H1 (cell line): ENCODE measurements at places on chromosomes 6 and 20.

GRCh38 chr20:330233-331149 is 5.1 kb downstream of the SOX12 start:
- DNase-seq, result peak; percentile 66

GRCh38 chr6:48490658-48491057 is 379.7 kb upstream of the PTCHD4 start:
- no peak for DNase-seq

GRCh38 chr6:132287101-132287500 is 114.2 kb downstream of the MOXD1 start:
- DNase-seq, result no peak

DNA sequence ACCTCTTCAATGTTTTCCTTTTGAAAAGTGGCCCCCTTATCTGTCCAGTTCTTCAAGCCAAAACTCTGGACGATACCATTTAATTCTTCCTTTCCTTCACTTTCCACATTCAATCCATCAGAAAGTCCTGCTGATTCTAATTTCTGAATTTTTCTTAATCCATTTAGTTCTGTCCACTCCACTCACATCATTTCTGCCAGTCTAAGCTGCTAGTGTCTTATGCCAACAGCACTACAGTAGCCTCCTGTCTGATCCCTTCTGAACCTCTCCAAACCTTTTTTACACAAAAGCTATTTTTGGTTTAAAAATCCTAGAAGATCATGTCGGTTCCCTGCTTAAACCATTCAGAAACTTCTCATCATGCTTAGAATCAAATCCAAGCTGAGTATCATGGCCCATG is 24.5 kb upstream of the SNAP25 start:
- no peak for DNase-seq

- no peak for DNase-seq
Measured at GRCh38 chr20:13800728-13801134, 15.9 kb downstream of the NDUFAF5 start.

DNA sequence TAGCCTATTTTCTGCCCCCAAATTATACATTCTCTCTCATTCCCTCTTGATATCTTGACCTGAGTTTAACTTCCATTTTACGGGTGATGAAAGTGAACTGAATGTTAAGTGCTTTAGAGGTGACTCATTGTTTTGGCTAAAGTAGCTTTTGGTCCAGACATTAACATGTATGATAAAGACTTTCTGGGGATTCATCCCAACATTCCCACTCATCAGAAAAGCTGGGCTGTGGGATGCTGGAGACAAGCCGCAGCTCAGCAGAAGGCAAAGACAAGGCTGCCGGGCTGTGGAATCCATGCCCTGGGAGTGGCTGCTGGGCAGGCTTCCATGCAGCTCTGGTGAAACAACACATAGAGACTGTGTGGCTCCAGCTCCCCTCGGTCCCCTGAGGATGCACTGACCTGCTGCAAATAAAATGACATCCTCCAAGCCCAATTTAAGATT is 89.9 kb upstream of the SYNDIG1 start:
- DNase-seq, result no peak

DNA sequence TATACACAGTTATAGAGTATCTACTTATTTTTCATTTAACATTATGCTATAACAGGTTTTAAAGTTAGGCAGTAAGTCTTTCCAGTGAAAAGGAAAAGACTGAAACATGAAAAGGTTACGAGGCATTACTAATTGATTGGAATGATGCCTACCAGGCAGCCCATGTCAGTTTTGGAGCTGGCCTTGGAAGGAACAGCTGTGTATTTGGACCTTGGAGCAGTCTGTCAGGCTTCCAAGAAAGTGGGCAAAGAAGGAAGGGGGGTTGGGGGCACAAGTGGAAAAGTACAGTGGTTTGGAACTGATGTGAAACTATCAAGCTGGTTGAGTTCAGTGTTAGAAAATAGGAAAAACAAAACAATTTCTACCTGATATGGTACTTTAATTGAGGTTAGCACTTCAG is 41.7 kb downstream of the SLC16A10 start:
- no peak for DNase-seq

- no peak for DNase-seq
Measured at GRCh38 chr6:143570147-143570853, 58.8 kb upstream of the FUCA2 start.

DNA sequence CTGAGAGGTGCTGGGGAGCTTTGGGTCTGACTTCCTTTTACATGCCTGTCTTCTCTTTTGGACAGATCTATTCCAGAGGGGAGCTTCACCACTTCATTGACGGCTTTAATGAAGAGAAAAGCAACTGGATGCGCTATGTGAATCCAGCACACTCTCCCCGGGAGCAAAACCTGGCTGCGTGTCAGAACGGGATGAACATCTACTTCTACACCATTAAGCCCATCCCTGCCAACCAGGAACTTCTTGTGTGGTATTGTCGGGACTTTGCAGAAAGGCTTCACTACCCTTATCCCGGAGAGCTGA is 13.1 kb downstream of the PRDM1 start:
- no peak for DNase-seq

- no peak for DNase-seq
Measured at GRCh38 chr6:158040804-158041347, 59.2 kb downstream of the SYNJ2 start.

DNA sequence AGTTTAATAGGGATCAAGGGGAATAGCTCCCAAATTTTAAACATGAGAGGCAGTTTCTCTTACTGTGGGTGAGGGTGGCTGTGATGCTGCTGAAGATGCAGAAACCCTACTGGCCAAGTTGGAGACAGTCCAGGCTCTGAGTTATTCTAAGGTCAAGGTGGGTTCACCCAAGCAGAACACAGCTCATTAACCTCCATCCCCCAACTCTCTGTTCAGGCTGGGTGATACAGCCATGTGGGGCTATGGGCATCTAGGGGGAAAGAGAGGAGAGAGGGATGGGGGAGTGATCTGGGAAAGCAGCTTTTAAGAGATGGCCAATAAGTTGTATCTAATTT is 18.9 kb upstream of the TRAM2 start:
- no peak for DNase-seq

DNA sequence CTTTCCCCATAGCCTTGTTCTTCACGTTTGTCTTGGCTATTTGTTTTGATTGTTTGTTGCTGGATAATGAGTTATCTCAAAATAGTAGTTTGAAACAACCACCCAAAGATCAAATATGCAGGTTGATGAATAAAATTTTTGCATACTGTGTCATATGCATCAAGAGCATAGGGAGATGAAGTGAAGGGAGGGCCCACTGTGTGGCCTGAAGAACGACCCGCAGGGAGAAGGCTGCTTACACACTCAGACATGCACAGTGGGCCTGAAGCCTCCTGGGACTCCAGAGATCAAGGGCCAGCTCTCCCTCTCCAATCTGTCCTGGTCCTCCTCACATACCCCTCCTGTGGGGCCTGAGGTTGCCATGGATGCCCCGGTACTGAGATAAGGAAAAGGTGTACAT is 16.2 kb upstream of the TREM2 start:
- no peak for DNase-seq

- DNase-seq, result no peak
Measured at GRCh38 chr6:139919107-139920026, 544.9 kb upstream of the CITED2 start.

GRCh38 chr6:24581084-24581669 is 64.8 kb downstream of the KIAA0319 start:
- peak; percentile 54 for DNase-seq

DNA sequence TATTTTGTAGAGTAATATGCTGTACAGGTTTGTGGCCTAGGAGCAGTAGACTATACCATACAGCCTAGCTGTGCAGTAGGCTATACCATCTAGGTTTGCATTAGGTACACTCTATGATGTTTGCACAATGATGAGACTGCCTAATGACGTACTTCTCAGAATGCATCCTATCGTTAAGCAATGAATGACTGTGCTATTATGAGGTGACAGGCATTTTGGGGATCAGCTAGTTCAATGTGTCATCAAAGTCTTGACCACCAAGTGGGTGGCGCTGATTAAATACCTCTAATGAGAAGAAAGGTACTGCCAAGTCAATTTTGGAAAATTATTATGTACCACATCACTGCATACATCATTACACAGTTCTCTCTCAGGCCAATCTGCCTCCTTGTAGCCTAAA is 190.2 kb downstream of the BACH2 start:
- DNase-seq, result no peak

GRCh38 chr6:111565326-111566221 is 40.1 kb downstream of the TRAF3IP2 start:
- no peak for DNase-seq

- no peak for DNase-seq
Measured at GRCh38 chr6:133460101-133460500, 218.9 kb downstream of the EYA4 start.

DNA sequence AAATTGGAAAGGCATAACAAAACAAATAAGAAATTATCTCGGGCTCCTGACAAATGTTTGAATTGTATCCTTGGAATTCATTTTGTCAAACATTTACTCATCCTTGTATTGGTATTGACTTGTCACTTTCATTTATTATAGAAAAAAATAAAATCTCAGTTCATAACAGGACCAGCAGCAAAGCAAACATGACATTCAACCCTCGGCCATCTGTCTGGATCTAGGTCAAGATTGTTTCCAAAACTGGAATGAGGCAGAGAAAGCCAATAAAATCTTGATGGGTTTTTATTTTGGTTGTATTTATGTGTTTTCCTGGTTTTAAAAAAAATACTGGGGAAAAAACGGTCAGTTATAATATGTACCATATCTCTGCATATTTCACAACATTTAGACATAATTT is 42.9 kb upstream of the FABP7 start:
- DNase-seq, result no peak

DNA sequence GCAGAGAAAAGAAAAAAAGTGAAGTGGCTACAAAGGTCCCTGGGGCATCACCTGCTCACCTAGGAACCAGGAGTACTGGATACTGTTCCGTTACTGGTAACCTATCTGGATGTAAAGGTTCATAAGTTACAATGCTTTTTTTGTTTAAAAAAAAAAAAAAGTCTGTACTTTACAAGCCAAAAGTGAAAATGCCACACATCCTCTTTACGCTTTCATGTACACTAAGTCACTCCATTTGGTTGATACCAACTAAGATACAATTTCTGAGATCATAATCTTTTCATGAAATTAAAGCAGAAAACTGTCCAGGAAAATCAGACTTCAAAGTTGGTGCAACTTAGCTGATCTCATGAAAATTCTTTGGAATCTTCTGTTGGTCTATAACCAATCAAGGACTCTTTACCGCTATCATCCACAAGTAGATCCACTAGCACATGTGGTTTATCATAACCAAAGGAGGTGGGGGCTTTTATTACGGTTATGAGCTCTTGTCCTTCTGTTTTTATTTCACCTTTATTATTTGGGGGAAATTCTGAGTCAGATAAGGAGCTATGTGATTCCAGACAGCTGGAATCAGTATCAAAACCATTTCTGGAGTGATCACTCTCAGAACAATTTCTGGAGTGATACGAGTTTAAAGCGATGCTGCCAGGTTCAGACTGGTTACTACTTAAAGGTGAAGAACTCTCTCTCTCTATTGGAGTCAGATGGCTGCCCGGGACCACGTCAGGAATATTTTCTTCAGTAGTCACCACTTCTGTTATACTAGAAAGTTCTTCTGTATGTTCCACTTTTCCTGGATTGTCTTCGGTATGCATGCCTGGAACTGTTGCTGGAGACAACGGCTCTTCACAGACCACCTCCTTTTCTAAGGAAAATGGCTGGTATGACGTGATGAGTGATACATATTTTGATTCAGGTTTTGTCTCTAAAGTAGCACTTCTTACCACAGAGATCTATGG is 21.2 kb downstream of the IFNGR1 start:
- DNase-seq, result no peak

GRCh38 chr20:9103955-9104354 is 35.1 kb downstream of the PLCB4 start:
- DNase-seq, result no peak

- no peak for DNase-seq
Measured at GRCh38 chr20:38267296-38267695, 6.8 kb upstream of the KIAA1755 start.

DNA sequence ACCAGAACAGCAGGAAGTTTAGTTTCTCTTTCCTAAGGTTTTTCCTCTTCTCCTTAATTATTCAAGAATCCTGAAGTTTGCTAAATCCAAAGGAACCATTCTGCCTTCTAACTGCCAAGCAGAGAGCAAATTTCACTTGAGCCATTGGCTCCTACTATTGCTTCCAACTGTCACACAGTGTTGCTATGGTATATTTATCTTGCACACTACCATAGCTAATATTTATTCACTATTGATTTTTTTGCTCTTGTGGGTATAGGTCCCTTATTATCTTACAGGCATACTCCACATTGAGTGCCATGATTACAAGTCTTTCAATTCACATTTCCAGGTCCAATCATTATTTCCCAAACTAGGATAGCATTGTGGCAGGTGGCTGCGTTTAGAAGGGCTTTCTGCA is 266.7 kb upstream of the FLRT3 start:
- no peak for DNase-seq

- no peak for DNase-seq
Measured at GRCh38 chr20:6819599-6819998, 52.1 kb downstream of the BMP2 start.

- DNase-seq, result no peak
Measured at GRCh38 chr6:8513174-8513573, 77.8 kb upstream of the SLC35B3 start.
